ENCODE measurements at places on chromosomes 16 and 17. TPM values are rescaled to one million over a fixed set of nuclear protein-coding genes. Genes with fewer than 3 reads are reported as not detected.

DNA sequence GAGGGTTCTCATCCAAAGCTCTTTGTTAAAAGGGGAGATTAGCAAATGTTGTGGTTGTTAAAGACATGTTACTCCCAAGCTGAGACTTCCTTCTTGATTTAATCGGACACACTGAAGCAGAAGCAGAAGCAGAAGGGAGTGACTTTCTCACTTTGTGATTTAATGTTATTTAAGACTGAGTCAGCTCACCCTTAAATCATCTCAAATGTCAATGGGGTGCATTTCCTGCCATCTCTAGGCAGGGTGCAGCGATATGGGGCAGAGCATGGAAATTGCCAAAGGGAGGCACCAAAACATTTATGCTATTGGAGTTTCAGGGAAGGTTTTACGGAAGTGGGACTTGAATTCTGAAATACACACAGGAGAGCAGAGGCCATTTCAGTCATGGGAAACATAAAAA, 283.6 kb downstream of the ABCC12 start:
- DNase-seq, result no peak

GRCh38 chr17:5846001-5846400, 224.2 kb upstream of the WSCD1 start:
- DNase-seq, result no peak

- no peak for DNase-seq
These were observed 11.4 kb downstream of the ASPHD1 start for GRCh38 chr16:29911676-29912010.

DNA sequence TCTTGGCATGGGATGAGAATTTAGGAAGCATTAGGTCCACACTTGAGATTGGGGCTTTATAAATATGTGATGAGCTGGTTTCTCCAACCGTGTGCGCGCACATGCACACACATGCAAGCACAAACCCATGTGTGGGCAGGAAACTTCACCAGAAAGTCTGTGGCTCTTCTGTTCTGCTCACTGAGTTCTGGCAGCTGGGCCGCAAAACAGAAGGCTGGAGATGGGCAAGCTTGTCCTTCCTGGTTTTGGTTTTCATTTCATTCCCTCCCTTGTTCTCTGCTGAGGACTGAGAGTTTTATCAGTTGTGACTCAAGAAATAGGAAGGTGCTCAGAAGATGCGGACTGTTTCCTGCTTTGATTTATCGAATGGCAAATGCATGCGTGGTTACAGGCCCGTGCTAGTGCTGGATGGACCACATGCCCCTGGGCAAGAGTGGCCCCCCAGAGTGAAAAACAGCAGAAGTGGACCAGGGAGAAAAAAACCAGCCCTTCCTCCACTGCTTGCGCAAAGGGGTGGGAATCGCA, 14.1 kb downstream of the MAP3K14 start:
- no peak for DNase-seq

GRCh38 chr16:49601576-49601975, 228.0 kb downstream of the C16orf78 start:
- DNase-seq, result no peak

DNA sequence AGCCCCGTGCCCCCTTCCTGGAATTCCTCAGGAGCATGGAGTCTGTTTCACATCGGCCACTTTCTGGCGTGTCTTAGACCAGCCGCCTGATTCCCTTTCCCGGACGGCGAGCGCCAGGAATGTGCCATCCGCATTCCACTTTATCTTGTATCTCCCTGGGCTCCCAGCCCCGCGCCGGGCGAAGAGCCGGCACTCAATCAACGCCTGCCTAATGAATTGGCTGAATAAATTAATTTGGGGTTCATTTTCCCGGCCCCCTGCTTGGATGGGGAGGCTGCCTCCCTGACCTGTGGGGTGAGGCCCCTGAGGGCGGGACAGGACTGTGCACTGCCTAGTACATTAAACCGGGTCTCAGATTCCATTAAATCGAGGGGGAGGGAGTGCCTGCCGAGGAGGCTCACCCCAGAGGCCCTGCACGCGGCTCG, 282.3 kb upstream of the TNRC6C start:
- no peak for DNase-seq

DNA sequence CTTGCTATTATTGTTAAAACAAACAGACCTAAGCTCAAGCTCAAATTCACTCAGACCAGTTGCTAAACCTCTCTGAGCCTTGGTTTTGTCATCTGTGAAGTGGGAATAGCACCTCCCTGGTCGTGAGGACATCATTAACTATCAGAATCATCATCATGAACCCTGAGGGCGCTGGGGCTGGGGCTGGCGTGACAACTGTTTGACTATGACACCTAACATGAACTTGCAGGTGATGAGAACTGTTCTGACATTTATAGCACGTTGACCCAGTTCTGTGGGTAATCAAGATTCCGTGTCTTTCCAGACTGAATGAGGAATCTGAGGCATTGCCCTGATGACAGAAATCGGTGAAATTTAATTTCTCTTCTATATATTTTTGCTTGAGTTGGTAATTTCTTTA, 71.3 kb upstream of the CDH5 start:
- DNase-seq, result peak; percentile 5

DNA sequence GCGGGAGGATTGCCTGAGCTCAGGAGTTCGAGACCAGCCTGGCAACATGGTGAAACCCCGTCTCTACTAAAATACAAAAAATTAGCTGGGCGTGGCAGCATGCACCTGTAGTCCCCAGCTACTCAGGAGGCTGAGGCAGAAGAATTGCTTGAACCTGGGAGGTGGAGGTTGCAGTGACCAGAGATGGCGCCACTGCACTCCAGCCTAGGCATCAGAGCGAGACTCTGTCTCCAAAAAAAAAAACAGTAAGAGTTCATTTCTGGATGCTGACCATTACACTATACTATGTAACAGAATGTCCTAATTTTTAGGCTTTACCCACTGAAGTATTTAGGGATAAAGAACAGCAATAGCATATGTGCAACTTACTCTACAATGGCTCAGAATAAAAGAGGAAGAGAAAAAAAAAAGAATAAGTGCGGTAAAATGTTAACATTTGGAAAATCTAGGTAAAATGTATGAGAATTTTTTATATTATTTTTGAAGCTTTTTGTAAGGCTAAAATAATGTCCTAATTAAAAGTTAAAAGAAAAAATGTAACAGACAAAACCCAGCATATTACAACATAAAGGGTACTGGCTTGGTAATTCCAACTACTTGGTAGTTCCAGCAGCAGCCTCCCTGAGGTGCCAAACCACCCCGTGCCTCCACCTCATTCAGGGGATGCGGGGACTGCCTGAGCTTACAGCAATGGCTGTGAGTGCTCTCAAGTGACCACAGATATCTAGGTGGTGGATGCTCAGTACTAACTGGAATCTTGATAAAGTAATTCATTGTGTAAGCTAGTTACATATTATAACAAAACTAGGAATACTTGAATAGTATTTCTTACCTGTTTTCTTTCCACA, 10.9 kb downstream of the COPS3 start:
- DNase-seq, result peak; percentile 47

Gene FBXO39
- not detected for total RNA-seq

Gene NLRC3
- total RNA-seq, result 1.0 TPM

Gene GRIN2C
- 0.38 TPM for total RNA-seq

Gene WNT3
- 0.81 TPM for total RNA-seq
